Chondrocyte (in vitro differentiated cells): ENCODE measurements at places on chromosomes 3 and 15. TPM values are rescaled to one million over a fixed set of nuclear protein-coding genes. Genes with fewer than 3 reads are reported as not detected.

GRCh38 chr3:182058488-182058887, 346.8 kb downstream of the SOX2 start:
- DNase-seq = no peak

GRCh38 chr3:171257251-171258203, 202.7 kb downstream of the TNIK start:
- no peak for DNase-seq

The SH3GL3 gene
- total RNA-seq = not detected in 3 replicates

GRCh38 chr15:74168711-74169126, 4.8 kb upstream of the ISLR start:
- no peak for DNase-seq

DNA sequence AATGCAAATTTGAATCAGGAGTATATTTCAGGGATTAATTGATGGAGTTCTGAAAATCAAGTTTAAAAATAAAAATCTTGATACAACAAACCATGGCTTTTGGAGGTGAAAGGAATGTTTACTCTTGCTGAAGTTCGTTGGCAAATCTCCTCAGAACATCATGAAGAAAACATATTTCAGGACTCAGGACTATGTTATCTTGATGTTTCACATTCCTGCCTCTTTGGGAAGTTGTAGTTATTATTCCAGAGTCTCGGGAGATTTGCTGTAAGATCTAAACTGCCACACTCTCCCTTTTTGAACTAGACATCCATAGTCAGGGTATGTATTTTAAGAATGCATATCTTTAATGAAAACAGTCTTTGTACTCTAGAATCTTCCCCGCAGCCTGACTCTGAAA, 271.2 kb downstream of the RBMS3 start:
- no peak for DNase-seq

DNA sequence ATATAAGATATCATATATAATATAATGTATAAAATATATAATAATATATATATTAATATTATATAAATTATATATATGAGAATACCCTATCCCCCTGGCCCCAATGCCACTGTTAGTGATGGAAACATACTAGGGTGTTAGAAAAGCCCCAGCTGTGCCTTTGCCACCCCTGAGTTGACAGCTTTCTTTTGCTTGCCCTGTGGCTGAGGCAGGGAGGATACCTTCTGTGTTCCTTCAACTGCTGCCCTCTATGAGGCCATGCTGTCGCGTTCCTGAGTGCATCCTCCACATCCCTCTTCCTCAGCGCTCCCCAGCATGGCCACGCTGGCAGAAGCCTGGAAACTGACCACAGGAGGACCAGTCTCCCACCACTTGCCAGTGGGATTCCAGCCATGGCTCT, 26.3 kb downstream of the FAN1 start:
- DNase-seq = no peak

The ELP6 gene
- total RNA-seq = 28.8 to 42.9 TPM (median 30.2 TPM) in 3 replicates

The FSD2 gene
- not detected in 3 replicates for total RNA-seq

The GPR156 gene
- 1.0 to 1.7 TPM (median 1.3 TPM) in 3 replicates for total RNA-seq

The MAGI1 gene
- 18.7 to 19.3 TPM (median 18.9 TPM) in 3 replicates for total RNA-seq
